Bladder microvascular endothelial cell (primary cell): ENCODE measurements at places on chromosomes 1 and 21. TPM values are rescaled to one million over a fixed set of nuclear protein-coding genes. Genes with fewer than 3 reads are reported as not detected.

The GBP4 gene
- total RNA-seq, result 19.1 and 24.8 TPM in 2 replicates

The ARMH1 gene
- total RNA-seq, result 0.16 and 0.25 TPM in 2 replicates

The SELL gene
- 0.31 and 0.32 TPM in 2 replicates for total RNA-seq

The ALX3 gene
- not detected in 2 replicates for total RNA-seq

The TTC39A gene
- total RNA-seq, result 0.94 and 0.97 TPM in 2 replicates

The RPTN gene
- under 0.01 TPM in 1 of 2 replicates, not detected in the other for total RNA-seq

The RGS13 gene
- total RNA-seq, result not detected in 2 replicates

The RHD gene
- total RNA-seq, result 0.57 TPM in 1 of 2 replicates, not detected in the other

The OR6N1 gene
- not detected in 2 replicates for total RNA-seq

The F5 gene
- under 0.01 TPM in 1 of 2 replicates, not detected in the other for total RNA-seq

The XKR8 gene
- total RNA-seq, result 4.9 and 6.9 TPM in 2 replicates
